ENCODE measurements at places on chromosomes 7 and 10.

- no peak for DNase-seq
Measured at GRCh38 chr10:112792487-112793201, 157.4 kb upstream of the TCF7L2 start.

DNA sequence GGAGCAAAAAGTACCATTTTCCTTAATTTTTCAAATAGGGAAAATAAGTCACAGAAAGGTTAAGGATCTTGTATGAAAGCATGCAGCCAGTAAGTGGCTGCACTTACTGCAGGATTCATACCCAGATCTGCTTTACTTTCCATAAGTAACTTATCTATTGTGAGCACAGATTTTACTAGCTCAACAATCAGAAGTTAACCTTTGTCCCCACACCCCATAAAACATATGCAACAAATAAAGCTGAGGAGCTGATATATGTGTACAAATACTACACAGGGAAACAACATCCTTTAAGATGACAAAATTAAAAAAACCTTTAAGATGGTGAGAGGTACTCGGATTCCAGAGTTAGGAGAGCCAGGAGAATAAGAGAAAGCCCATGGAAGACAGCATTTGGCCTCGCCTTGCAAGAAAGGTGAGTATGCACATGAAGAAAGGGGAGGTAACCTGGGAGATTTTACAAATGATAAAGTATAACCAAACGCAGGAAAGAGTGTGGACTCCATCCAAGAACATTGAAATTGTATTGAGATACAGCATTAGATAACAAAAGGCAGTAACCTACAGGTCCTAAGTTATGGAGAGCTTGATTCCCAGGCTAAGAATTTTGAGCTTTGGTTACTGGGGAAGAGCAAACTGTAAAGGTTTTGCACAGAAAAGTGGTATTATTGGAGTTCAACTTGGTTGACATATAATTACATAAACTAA lies 87.1 kb downstream of the ITGB8 start:
- no peak for DNase-seq

DNA sequence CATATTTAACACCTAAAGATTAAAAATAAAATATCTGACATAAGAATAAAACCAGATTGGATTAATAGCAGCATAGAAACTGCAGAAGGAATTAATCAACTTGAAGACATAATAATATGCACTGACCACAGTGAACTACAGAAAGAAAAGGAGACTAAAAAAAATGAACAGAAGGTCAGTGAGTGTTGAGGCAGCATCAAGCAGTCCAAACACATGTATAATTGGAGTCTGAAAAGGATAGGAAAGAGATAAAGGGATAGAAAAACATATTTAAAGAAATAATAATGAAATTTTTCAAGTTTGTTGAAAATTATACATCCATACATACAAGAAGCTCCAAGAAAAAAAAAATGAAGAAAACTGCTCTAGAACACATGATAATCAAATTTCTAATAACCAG lies 756.2 kb downstream of the GATA3 start:
- no peak for DNase-seq

GRCh38 chr10:115606741-115607140 lies 513.6 kb downstream of the ATRNL1 start:
- DNase-seq: no peak

- DNase-seq: no peak
Measured at GRCh38 chr7:20365486-20365885, 34.8 kb downstream of the ITGB8 start.

- DNase-seq: peak; percentile 51
Measured at GRCh38 chr7:108598153-108598552, 28.5 kb downstream of the DNAJB9 start.

- no peak for DNase-seq
Measured at GRCh38 chr10:126536656-126537055, 133.8 kb downstream of the C10orf90 start.

DNA sequence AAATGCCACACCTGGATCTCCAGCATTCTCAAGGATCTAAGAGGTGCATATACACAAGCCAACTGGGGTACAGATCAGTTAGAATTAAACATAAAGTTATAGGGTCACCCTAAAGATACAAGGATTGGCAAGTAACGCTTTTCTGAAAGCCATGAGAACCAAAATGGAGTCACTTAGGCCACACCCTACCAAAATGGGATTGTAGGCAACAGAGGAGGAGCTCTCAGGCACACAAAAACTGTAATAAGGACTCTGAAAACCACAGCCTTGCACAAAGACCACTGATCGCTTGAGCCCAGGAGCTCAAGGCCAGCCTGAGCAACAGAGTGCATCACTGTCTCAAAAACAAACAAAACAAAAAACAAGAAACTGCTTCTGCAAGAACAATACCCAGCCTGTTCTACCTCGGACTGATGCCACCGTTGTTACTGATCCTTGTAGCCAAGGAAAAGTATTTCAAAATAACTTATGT lies 35.5 kb downstream of the SVOPL start:
- no peak for DNase-seq

- no peak for DNase-seq
Measured at GRCh38 chr10:75926763-75927162, 495.3 kb downstream of the LRMDA start.

DNA sequence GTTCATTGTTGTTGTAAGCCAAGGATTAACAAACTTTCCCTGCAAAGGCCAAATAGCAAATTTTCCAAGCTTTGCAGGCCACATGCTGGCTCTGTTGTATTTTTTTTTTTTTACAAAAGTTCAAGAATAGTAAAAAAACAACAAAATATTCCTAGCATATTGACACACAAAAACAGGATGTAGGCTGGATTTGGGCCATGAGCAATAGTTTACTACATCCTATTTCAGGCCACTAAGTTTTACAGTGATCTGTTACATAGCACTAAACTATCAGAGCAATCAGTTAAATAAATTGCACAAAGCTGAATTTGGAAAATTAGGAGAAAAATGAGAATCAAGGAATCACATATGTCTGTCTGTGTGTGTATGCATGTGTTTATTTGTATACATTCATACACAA lies 491.8 kb upstream of the GHITM start:
- no peak for DNase-seq

- no peak for DNase-seq
Measured at GRCh38 chr10:123655751-123656150, 10.4 kb upstream of the GPR26 start.

- peak; percentile 12 for DNase-seq
Measured at GRCh38 chr10:127694580-127695193, 42.3 kb upstream of the FOXI2 start.

DNA sequence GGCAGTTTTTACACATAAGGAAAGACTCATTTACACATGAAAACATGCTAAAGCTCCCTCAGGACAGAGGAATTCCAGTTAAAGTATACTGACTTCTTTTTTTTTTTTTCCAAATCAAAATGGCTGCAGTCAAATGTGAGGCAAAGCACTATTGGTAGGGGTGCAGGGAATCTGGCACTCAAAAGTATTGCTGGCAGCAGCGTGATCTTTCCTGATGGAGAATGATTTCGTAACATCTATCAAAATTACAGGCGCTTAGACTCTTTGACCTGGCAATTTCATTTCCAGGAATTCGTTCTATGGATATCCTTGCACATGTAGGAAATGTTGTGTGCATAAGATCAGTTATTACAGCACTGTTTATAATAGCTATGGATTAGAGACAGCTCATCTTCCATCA lies 65.7 kb downstream of the VSTM4 start:
- no peak for DNase-seq

- no peak for DNase-seq
Measured at GRCh38 chr7:28890137-28890536, 68.0 kb downstream of the TRIL start.

DNA sequence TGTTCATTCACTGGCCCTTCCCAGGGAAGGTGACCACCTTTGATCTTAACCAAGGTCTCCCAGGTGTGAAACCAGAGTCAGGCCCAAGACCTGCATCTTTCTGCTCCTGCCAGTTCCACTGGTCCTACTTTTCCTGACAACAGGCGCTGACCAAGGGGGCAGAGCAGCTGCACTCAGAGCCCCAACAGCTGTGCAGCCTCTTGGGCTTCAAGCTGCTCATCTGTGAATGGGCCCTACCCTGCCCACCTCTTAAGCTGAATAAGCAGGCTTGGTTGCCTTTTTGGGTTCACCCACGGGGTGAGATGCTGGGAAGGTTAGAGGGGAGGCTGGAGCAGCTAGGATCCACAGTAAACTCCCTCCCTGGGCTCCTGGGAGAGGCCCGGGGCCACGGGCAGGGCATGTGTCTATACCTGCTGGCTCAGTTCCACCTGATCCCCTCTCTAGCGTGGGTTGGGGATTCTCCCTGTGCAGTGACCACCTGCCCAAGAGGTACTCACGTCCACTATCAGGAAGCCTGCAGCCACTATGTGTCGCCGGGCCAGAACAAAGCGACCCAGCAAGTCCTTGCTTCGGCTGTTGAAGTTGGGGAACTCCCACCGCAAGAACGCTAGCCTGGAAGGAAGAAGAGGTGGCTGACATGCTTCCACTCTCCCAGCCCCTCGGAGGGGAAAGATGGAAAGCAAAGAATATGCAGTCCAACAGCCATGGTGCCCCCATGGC lies 10.6 kb downstream of the TBRG4 start:
- DNase-seq: no peak

DNA sequence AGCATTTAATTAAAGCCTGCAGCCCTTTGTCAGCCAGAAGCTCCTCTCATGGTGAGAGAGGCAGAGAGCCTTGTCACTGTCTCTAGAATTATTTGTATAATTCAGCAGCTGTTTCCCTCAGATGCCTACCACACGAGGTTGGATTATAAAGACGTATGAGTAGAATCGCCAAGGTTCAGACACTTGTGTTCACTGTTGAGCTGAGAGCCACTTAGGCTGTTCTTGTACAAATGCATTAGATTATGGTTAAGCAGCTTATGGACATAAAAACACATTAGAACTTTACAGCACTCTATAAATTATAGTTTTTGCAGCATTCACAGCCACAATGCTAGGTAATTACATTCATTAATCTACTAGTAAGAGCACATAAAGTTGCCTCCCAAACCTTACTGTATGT lies 282.6 kb downstream of the AUTS2 start:
- no peak for DNase-seq

GRCh38 chr10:126924180-126924914 lies 19.1 kb downstream of the DOCK1 start:
- no peak for DNase-seq

DNA sequence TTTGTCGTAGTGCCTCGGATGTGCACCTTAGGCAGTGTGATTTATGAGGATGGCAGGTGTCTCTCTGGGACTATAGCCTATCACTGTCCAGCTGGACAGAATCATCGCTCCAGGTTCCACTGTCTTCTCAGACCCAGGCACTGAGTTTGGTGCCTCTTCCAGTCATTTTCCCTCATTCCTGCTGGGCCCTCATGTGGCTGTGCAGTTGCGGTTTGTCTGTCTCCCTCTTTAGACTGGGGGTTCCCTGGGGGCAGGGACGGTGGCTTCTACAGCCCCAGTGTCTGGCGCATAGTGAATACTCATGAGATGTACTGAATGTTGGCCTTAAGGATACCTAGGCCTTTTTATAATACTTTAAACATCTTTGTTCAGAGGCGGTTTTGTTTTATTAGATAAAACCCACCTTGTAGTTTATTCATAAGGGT lies 28.9 kb downstream of the CCM2 start:
- DNase-seq: no peak

GRCh38 chr10:126595160-126595559 lies 75.3 kb downstream of the C10orf90 start:
- DNase-seq: no peak

- DNase-seq: no peak
Measured at GRCh38 chr7:44564606-44565005, 9.1 kb downstream of the DDX56 start.

DNA sequence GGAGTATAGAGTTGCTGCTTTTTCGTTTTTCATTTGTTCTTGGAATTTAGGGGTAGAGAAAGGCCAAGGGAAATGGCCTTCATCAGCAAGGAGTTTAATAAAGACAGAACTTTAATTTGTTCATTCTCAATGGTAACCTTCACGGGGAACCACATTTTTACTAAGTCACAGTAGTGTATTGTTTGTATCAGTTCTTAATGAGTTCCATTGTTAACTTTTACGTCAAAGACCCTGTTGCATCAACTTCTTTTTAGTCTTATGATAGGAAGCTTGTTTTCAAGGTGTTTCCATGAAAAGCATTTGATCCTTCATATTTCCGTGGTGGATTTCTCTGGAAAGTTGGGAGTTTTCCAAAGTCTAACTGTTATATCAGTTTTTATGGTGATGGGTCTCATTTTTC lies 169.9 kb downstream of the CREB5 start:
- no peak for DNase-seq

DNA sequence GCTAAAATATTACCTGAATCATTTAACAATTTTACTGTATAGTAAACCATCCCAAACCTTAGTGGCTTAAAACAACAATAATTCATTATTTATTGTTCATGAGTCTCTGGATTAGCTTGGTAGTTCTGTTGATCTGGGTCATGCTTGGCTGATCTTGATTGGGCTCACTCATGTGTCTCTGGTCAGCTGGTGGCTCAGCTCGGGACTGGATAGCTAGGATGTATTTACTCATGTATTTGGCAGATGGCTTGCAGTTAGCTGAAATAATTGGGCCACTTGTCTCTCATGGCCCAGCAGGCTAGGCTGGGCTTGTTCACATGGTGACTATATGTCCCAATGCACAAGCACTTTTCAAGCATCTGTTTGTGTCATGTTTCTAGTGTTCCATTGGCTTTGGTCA lies 262.8 kb downstream of the BBS9 start:
- peak; percentile 88 for DNase-seq

- no peak for DNase-seq
Measured at GRCh38 chr10:22821501-22821900, 106.4 kb upstream of the ARMC3 start.

DNA sequence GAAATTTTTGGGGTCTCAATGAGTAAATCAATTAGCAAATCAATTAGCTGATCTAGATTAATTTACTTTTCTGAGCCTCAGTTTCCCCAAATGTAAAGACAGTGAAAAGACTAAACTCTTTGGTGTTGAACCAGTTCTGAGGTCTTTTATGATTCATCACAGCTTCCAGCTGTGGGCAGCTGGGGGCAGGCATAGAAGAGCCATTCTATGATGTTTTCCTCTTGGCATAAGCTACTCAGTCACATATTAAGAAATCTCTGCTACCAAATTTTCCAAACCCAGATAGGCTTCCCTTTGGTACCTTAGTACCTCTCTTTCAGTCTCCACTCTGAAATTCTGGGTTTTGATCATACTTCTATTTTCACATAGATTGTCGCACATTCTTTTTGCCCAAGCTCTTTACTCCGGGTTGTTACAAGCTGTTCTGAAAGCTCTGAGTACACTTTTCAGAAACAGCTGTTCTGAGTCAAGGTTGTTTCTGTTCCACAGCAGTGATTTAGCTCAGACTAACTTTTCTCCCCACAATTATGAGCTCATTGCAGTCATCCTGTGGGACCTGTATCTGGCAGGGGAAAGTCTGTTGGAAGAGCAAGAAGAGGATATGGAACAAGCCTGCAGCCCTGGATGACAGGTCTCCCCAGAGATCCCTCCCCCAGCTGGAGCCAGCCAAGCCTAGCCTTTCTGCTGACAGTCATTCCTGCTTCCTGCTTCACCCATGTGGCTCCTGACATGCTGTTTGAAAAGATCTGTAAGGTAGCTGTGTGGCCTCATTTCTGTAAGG lies 599.6 kb upstream of the GHITM start:
- DNase-seq: peak; percentile 16

Data from NCI-H446 (cell line).